Muscle of arm (tissue), 14 donors: ENCODE measurements at places on chromosomes 2 and 18. TPM values are rescaled to one million over a fixed set of nuclear protein-coding genes. Genes with fewer than 3 reads are reported as not detected.

DNA sequence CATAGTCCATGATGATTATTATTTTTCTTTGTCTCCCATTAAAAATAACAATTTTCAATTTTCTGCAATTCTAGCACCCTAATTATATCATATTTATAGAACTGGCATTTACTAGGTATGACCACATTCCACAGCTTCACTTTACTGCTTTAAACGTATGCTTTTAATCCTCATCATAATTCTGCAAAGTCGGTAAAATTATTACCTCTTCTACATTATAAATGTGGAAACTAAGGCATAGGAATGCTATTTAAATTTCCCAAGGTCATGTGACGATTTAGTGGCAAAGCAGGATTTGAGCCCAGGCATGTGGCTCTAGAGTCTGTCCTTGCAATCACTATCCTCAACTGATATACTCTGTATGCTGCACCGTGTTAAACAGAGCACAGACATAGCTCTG, 866.4 kb downstream of the EPHA4 start:
- DNase-seq = no peak

DNA sequence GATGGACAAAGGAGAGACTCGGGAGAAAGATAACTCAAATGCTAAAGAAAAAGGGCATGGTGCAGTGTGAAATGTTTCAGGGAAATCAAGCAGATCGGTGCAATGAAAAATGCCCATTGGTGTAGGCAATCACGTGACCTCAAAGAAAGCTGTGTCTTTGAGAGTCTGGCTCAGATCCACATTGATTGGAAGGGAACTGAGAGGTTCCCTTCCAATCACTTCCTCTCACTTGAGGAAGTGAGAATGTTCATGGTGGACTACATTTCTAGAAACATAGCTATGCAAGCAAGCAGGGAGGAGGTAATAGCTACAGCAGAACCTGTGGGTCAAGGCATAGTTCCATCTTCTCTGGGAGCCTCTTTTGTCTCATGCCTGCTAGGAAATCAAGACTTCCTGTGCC, 187.4 kb downstream of the LPIN1 start:
- DNase-seq = no peak

DNA sequence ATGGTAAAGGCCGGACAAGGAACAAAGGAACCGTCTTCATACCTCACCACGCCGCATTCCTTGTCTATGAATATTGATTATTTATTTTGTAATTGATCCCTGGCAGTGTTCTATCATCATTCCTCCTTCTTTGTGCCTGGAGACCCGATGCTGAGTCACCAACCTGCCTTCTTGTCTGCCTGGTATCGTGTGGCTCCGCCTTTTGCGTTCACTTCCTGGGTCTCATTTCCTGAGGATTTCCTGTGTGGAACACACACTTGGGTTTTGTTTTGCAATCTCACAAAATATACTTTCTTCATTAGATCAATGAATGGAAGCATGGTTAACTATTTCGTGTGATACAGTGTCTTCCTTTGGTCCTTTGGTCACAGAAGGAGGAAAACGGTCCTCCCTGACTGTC, 95.5 kb upstream of the SNTG2 start:
- no peak for DNase-seq

GRCh38 chr2:168624028-168624427, 168.0 kb downstream of the CERS6 start:
- no peak for DNase-seq

STRADB gene
- 39.3 TPM for polyA plus RNA-seq

GRCh38 chr2:106516436-106516835, 29.3 kb downstream of the CD8B2 start:
- no peak for DNase-seq
